ENCODE measurements at places on chromosomes 12 and 14.

- no peak for DNase-seq
Observed at GRCh38 chr12:23542187-23542586, 407.3 kb downstream of the SOX5 start.

- DNase-seq, result no peak
Observed at GRCh38 chr12:68944296-68945076, 11.5 kb upstream of the CPM start.

- no peak for DNase-seq
Observed at GRCh38 chr14:34122081-34122480, 171.2 kb upstream of the EGLN3 start.

DNA sequence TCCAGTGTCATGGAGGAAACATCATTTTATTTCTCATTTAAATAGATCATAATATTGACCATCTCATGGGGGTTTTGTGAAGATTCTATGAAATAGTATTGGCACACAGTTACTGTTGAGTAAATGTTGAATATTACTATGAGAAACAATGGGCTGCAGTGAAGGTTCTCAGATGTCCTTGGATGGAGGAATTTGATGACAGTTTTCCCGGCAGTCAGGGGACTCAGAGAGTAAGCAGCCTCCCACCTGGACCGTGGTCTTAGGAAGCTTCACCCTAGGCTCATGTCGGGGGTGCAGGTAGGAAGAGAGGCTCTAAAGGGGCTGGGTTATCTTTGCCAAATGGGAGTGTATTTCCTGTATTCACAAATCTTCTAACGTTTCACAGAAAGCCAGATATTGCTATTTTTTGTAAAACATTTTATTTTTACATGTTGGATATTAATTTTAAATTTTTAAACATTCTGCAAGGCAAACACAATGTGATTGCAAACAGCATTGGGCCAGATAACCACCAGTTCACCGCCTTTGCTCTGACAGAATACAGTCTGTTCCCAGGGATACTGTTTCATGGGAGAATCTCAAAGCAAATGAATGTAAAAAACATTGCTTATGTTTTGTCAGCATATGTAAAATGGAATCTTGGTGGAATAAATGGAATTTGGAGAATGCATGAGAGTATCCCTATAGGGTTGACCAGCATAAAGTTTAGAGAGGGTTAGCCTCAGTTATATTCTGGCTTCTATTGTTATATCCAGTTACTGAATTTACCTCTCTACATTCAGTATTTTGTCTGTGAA is 380.8 kb upstream of the TMEM132C start:
- no peak for DNase-seq

- DNase-seq, result no peak
Observed at GRCh38 chr12:69701826-69702225, 2.7 kb upstream of the BEST3 start.

DNA sequence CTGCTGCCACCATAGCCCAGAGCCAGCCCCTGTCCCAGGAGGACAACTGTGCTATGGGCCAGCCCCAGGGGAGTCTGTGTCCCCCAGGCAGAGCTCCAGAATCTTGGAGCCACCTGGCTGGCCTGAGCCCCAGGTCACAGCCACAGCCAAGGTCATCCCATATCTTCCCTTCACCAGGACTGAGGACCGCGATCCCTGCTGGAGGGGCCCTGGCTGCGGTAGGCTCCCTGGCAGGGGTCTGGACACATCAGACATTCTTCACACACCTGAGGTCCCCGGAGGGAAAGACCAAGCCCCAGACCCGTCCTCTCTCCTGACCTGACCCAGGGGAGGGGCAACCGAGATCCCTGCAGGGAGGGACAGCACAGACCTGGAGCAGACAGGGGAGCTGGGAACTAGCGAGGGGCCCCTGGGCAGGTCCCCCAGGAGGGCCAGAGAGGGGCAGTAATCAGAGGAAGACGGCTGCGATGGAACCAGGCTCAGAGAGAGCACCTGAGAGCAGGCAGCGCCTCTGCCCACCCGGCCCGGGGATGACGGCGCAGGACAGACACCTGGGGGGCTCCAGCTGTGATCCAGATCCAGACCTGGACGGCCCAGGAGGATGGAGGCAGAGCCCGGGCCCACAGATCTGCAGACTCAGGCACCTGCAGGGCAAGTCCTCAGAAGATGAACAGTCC is 103.2 kb upstream of the EIF5 start:
- no peak for DNase-seq

DNA sequence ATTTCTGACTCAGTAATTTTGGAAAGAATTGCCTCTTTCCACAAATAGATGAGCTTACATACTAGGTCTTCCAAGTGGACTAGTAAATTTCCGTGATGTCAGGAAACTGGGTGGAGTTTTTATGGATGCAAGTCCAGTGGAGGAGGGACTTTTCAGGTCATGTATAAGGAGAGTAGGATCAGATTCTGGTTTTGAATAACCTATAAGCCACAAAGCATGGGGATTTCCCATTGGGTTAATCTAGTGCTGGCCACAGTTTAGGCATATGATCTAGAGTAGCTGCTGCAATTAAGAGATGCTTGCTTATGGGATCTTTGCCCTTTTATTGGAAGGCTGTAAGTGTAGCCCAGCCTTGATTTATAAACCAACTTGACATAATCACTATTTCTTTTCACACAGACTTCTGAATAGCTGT is 33.8 kb downstream of the STK38L start:
- DNase-seq, result no peak

DNA sequence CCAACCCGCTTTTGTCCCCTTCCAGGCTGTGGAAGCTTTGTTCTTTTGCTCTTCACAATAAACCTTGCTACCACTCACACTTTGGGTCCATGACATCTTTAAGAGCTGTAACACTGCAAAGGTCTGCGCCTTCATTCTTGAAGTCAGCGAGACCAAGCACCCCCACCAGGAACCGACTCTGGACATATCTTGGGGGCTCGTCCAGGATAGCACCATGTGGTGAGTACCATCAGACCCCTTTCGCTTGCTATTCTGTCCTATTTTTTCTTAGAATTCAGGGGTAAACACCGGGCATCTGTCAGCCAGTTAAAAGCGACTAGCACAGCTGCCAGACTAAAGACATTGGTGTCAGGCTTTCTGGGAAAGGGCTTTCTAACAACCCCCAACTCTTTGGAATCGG is 137.6 kb upstream of the PPFIA2 start:
- no peak for DNase-seq

GRCh38 chr12:60822580-60822979 is 1226.8 kb downstream of the SLC16A7 start:
- DNase-seq, result no peak

DNA sequence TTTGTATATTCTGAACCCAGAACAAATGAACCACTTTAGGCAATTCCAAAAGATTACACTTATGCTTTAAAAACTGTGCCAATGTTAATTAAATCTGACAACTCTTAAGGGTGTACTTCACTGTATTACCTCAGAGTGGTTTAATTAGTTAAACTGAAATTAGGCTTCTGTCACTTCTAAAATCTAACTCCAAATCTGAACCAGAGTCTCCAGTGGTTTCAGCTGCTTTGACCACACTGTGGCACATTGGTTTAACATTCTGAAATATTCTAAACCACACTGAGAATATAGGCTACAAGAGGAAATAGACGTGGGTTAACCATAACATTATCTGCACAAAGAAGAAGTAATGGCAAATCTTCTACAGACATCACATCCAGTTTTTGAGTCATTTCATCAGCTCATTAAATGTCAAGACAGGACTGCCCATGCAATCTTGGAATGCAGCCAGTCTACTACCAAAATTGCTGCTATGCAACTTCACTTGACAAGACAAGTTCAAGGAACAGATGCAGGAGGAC is 94.8 kb downstream of the LRP6 start:
- DNase-seq, result no peak

DNA sequence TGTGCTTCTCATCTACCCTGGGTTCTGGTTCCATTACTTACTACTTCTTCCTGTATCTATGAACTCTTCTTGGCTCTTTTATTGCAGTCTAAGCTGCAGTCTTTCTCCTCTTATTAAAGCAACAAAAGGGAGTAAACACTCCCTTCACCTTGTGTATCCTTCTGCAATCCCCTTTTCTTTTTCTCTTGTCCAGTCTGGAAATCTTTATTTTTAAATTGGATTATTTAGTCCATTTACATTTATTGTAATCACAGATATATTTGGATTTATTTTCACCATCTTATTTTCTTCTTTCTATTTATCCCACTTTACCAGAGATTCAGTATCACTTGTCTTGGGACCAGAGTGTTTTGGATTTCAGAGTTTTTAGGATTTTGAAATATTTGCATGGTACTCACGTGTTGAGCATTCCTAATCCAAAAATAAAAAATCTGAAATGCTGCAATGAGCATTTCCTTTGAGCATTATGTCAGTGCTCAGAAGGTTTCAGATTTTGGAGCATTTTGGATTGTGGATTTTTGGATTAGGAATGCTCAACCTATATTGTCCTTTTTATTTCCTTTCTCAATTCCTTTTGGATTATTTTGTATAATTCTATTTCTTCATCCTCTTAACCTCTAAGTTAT is 6.8 kb upstream of the ACVR1B start:
- no peak for DNase-seq

- no peak for DNase-seq
Observed at GRCh38 chr12:6934110-6934509, 6.4 kb downstream of the ATN1 start.

All from activated naive CD4-positive, alpha-beta T cell (primary cell).